ENCODE measurements at places on chromosomes 12 and 14.

DNA sequence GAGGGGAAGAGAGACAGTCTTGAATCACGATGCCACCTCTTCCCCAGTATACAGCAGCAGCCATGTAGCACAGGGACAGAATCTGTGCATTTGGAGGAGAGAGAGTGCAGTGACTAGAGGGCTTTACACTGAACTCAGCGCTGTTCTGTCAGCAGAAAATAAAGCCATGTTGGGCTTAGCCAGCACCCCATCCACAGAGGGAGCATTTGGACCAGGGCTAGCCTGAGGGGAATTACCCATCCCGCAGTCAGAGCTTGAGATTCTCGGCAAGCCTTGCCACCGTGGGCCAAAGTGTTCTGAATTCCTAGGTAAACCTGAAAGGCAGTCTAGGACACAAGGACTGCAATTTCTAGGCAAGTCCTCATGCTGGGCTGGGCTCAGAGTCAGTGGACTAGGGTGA lies 120.4 kb upstream of the CNOT2 start:
- no peak for DNase-seq

DNA sequence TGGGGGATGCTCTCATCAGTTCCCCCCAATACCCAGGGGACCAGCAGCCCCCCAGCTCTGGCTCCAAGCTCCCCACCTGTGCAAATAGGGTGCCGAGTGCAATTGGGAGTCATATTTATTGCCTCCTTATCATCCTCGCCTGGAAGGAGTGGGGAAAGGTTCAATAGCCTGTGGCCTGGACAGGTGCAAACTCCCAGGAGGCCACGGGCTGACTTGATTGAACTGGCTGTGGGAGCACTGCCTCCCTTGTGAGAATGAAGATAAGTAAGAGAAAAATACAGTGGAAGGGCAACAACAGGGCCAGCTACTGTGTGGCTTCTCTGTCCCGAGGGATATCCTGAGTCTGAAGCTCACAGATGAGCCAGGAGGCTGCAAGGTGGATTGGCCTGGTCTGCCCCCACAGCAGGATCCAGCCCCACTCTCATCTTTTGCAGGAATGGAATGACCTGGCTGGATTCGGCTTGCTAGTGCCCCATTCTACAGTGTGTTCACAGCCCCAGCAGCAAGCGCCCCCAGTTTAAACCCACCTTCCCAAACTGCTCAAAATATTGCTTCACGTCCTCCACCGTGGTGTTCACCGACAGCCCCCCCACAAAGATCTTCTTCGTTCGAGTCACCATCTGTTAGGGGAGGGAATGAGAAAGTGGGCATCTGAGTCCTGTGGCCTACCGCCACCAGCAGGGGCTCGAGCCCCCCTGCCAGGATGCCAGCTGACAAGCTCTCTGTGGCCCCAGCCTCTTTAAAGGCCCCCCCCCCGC lies 6.3 kb downstream of the MSI1 start:
- no peak for DNase-seq

- DNase-seq, result peak; percentile 65
Observed at GRCh38 chr12:51424662-51425539, at the start of gene SLC4A8. Gene SLC4A8, plus strand, starts transcription at chr12:51424831. Its CDS starts 157 bp downstream, at chr12:51424988.

- peak; percentile 68 for DNase-seq
Observed at GRCh38 chr12:87270919-87271318, 758.3 kb downstream of the C12orf50 start.

- no peak for DNase-seq
Observed at GRCh38 chr14:34794941-34795340, 80.2 kb downstream of the BAZ1A start.

- DNase-seq, result no peak
Observed at GRCh38 chr14:76490735-76491134, 114.8 kb downstream of the ESRRB start.

DNA sequence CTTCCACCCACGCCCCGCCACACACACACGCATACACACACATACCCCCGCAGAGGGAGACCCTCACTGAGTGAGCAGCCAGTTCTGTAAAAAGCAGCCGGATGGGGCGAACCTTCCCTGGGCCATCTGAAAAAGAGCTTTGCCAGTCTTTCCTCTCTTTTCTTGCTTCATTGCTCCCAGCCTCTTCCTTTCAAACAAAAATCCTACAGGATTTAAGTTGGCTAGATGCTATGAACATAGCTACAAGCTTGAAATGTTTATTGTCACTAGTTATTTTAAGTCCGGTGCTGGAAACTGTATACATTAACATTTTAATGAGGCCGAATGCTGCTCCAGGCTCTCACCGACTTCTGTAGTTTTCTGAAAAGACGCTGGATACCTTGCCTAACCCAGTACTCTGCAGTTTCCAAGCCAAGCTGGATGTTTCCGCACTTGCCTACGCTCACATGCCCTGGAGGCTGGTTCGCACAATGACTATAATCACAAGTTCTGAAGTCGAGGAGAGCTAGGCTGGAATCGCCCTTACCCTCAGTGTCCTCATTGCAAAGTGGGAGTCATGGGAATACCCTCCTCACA lies 39.2 kb downstream of the LTBP2 start:
- DNase-seq, result peak; percentile 36

- no peak for DNase-seq
Observed at GRCh38 chr14:26870722-26871617, 273.1 kb upstream of the NOVA1 start.

GRCh38 chr12:115864396-115864795 lies 413.1 kb downstream of the MED13L start:
- DNase-seq, result no peak

DNA sequence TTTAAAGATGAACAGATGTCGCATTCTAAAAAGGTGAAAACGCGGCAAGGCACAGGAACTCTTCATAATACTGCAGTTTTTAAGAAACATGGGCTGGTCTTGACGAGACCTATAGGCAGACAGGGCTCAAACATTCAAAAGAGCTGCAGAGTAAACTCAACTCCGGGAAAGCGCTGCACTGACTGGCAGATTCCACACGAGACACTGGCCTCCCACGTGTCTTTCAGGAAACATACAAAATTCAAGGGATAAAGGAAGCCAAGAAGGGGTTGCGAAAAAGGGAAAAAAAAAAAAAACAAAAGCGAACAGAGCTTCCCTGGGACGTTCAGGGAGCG lies 614 bp upstream of the ARF6 start:
- peak; percentile 76 for DNase-seq

GRCh38 chr14:104856869-104857860 lies 7.9 kb upstream of the CEP170B start:
- DNase-seq, result no peak

GRCh38 chr14:35362450-35362849 lies 42.1 kb downstream of the NFKBIA start:
- DNase-seq, result no peak

GRCh38 chr14:99609245-99610170 lies 5.5 kb upstream of the CCDC85C start:
- DNase-seq, result no peak

- no peak for DNase-seq
Observed at GRCh38 chr14:49930720-49931119, 37.8 kb downstream of the ARF6 start.

DNA sequence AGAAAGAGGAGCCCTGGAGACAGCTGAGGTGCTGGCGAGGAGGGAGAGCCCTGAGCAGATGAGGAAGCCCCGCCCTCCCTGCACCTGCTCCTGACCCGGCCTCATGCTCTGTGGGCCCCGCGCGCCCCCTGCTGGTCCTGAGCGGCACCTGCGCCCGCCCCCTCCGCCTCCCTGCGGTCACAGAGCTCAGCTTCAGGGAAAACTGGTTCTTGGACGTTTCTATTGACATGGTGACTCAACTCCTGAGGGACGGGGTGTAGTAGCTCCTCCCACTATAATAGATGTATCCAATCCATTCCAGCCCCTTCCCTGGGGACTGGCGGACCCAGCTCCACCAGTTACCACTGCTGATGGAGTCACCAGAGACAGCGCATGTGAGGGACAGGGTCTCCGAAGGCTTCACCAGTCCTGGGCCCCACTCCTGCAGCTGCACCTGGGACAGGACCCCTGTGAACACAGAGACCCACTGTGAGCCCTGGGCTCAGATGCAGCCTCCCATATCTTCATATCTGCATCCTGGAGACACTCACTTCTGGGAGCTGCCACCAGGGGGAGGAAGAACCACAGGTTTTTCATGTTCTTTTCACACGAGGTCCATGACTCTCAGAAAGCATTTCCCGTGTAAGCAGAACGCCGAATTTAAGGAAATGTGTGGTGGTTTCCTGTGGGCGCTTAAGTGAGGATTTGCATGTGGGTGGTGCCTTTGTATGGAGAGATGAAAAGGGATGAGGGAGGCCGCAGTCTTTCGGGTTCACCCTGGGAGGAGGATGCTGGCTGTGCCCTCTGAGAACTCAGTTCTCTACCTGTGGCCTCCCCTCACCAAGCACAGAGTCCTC lies 1346.4 kb downstream of the TMEM121 start:
- peak; percentile 6 for DNase-seq
